Activated CD8-positive, alpha-beta memory T cell treated with anti-CD3 and anti-CD28 coated beads, Interleukin-2, amount 10 ng/mL, durations not matched to agents 7 days and 5 days (primary cell): ENCODE measurements at places on chromosomes 11 and 22. TPM values are rescaled to one million over a fixed set of nuclear protein-coding genes. Genes with fewer than 3 reads are reported as not detected.

- no peak for DNase-seq
Observed at GRCh38 chr22:30294066-30294465, 4.8 kb upstream of the CASTOR1 start.

KRTAP5-11 gene
- not detected for total RNA-seq

CNTF gene
- total RNA-seq: 3.4 TPM

C11orf16 gene
- total RNA-seq: not detected

- no peak for DNase-seq
Observed at GRCh38 chr11:111954154-111954553, 17.0 kb downstream of the DIXDC1 start.

RAB36 gene
- total RNA-seq: 0.37 TPM

MS4A18 gene
- total RNA-seq: not detected

GRCh38 chr11:35529971-35530495 is 4.6 kb upstream of the PAMR1 start:
- no peak for DNase-seq

GRCh38 chr11:57873196-57873911 is 111.8 kb downstream of the CTNND1 start:
- DNase-seq: no peak

DNA sequence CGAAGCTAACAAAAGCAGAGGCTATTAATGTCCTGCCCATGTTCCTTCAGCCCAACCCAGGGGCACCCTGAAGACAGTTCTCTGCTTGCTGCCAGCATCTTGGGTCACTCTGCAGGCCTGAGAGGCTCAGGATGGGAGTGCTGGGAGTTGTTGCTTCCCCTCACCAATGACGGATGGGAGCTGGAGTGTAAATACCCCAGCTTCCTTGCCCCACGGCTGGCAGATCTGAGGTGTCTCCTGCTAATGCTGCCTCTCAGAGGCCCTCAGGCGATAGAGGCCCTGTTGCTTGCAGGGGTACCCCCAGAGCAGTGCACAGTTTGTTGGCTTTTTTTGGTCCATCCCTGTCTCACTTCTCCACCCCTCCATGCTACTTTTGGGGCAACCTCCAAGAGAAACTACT is 32.9 kb downstream of the IFT27 start:
- no peak for DNase-seq

GRCh38 chr11:17171916-17172315 is 35.9 kb downstream of the PIK3C2A start:
- no peak for DNase-seq

GRCh38 chr22:45208993-45209838 is 31.5 kb downstream of the KIAA0930 start:
- DNase-seq: no peak

TCN2 gene
- total RNA-seq: 0.19 TPM

DNA sequence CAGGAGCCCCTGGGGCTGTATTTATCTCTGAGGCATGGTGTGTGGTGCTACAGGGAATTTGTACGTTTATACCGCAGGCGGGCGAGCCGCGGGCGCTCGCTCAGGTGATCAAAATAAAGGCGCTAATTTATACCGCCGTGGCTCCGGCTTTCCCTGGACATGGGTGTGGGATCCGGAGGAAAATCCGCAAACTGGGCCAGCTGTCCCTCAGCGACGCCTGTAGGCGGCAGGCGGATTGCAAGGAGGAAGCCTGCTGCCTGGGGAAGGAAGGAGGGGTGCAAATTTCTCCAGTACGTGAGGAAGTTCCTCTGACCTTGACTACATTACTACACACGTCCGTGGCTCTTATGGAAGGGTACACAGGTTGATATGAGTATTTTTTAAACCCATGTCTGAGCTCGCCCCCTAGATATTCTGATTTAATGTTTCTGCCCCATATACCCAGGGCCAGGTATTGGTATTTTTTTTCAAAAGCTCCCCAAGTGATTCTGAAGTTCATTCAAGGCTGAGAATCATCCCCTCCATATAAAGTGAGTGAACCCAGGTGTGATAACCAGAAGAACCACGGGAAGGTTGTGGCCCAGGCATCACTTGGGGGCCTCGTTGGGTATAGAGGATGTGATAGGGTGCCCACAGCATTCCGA is 2.8 kb downstream of the MYOD1 start:
- no peak for DNase-seq

GRCh38 chr11:73236854-73237253 is 18.8 kb downstream of the P2RY2 start:
- peak; percentile 54 for DNase-seq

- peak; percentile 70 for DNase-seq
Observed at GRCh38 chr22:22865311-22866072, 22.1 kb upstream of the IGLL5 start.

DNA sequence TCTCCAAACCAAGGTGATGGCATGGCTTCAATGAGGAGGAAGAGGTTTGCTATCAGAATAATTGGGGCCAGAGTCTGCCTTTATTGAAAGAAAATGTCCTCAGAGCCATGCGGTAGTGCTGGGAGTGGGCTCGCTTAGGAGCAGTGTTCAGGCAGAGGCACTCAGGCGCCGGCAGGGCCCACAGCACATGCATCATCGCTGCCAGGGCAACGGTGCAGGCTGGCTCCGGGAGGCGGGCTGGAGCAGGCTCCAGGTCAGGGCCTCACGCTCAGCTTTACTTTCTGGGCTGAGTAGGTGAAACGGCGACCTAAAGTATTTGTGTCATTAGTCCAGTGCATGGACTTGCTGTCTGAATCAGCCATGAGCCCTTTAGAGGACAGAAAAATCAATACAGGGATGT is 169.9 kb upstream of the CCDC90B start:
- DNase-seq: no peak

CSNK1E gene
- 122 TPM for total RNA-seq

MMP10 gene
- not detected for total RNA-seq

- DNase-seq: no peak
Observed at GRCh38 chr11:34213366-34213765, 107.9 kb downstream of the NAT10 start.

DNA sequence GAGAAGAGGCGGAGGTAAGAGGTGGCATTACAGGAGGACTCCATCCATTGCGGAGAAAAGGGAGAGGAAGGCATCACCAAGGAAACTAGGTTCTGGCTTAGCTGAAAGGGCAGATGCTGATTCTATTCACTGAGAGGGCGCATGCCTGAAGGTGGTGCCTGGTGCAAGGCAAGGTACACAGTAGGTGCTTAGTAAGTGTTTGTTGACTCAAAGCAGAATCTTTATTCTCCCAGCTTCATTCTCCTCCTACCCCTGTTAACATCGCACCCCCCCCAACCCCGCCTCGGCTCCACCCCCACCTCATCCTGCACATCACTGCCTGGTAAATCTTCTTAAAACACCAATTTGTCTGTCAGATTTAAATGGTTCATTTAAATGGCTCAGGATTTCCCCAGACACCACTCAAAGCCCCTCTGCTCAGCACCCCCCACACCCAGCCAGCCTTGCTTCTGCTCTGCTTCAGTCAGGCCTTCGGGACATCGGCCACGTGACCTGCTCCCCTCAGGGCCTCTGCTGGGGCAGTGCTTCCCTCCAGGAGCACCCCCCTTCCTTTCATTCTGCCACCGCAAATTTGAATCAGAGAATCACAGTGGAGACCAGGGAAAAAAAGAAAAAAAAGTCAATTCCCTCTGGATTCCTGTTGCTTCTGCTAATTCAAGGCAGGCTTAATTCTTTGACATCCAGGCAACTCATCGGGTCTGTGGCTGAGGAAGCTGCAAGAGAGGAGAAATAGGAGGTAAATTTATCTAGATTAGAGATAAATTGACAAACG is 17.8 kb upstream of the RCN1 start:
- DNase-seq: no peak

DNA sequence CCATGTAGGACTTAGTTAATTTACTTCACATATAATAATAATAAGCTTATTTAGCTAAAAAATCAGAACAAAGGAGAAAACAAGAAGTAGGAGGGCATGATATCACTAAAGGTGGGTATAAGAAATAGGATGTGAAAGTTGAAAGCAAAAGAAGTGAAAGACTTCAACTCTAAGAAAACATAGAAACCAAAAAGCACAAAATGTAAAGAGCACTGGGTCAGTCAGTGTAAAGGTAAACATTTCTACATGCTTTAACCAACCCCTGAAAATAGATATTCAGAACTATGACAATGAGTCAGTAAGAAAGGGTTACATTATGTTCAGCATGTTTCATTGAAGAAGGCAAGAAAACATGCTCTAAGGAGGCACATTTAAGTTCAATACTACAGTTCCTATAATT is 298.8 kb downstream of the SWAP70 start:
- DNase-seq: no peak

DNA sequence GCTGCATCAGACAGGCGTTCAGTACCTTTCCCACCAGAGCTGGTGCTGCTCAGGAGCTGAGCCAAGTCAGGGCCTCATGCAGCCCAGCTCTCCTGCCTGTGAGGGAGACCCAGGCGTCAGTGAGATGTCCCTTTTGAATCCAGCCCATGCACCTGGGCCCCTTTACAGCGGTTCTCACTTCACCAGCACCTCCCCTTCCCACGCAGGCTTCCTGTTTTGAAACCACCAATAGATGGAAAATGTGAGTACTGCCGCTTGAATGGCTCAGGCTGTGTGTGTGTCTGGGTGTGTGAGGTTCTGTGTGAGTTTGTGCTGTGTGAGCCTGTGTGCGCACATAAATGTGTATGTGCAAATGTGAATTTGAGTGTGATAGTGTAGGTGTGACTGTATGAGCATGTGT is 88.4 kb downstream of the UBASH3B start:
- DNase-seq: peak; percentile 91

DNA sequence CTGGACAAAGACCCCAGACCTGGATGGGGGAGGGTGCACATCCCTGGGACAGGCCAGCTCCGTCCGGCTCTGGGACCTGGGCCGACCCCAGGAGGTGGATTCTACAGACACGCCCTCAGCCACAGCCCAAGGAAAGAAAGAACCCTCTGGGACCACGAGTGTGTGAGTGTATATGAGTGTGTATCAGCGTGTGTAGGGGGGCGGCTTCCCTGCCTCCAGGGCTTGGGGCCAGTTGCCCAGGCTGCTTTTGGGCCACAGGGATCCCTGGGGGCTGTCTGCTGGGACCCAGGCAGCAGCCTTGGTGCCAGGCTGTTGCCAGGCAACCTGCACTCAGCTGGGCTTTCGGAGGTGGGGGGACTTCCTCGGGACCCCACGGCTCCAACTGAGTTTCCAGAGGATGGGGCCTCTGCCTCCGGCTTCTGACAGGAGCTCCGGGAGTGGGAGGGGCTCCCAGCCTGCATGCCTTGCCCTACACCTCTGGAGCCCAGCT is 8.9 kb downstream of the DUSP8 start:
- DNase-seq: no peak

DNA sequence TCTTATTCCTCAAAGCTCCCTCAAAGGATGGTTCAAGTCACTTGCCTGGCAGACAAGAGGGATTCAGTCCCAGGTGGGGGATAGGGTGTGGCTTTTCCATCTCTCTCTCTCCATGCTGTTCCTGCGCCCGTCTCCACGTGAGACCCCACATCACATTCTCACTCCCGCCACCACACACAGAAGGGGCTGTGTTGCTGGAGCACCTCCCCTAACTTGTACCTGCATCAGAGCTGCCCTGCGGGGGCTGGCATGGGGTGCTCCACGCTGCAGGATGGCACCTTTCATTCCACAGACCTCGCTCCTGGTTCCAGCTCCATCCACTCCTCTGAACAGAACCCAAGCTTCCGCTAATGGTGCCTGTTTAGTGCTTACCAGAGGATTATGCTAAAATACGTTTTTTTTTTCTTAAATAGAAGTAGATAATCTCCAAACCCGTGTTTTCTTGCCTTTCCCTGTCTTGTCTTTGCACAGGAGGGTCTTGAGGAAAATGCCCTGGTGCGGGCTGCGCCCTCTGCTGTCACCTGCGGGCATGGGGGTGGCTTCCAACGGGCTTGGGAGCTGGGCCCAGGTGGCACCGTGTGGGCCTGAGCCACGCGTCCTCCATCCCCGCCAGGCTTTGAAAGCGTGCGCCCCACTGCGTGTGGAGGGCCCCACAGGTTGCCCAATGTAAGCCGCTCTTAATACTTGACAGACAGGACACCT is 985.6 kb downstream of the BRD1 start:
- no peak for DNase-seq

RABL2B gene
- total RNA-seq: 26.6 TPM

GRCh38 chr11:126743628-126744027 is 256.9 kb downstream of the KIRREL3 start:
- no peak for DNase-seq

CARNS1 gene
- 1.3 TPM for total RNA-seq

SMCO4 gene
- total RNA-seq: 62.6 TPM

ZBTB16 gene
- total RNA-seq: 3.9 TPM

DNA sequence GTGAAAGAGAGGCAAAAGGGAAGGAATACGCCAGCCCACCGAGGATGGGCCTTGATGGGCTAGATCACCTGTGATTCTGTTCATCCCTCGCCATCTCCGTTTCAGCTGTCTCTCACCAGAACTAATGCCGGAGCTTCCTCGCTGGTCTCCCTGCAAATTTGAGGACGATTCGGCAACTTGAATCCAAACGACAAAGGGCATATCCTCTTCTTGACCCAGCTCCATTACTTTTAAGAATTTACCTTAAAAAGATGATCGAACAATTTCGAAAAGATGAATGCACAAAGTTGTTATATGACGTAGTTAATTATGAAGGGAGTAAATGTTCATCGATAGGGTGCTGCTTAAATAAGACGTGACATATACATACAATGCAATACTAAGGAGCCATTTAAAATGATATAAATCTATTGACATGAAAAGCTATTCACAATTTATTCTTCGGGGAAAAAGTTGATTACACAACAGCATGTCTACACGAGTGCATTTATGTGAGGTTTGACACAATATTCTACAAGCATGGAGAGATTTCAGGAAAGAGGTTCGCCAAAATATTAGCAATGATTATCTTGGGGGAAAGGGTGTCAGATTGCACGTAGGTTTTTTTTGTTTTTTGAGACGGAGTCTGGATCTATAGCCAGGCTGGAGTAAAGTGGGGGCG is 937 bp upstream of the FAM168A start:
- no peak for DNase-seq

GRCh38 chr22:23503142-23503541 is 76.9 kb downstream of the IGLL1 start:
- DNase-seq: no peak

- peak; percentile 85 for DNase-seq
Observed at GRCh38 chr11:63567044-63567840, 4.1 kb upstream of the PLAAT2 start.

DNA sequence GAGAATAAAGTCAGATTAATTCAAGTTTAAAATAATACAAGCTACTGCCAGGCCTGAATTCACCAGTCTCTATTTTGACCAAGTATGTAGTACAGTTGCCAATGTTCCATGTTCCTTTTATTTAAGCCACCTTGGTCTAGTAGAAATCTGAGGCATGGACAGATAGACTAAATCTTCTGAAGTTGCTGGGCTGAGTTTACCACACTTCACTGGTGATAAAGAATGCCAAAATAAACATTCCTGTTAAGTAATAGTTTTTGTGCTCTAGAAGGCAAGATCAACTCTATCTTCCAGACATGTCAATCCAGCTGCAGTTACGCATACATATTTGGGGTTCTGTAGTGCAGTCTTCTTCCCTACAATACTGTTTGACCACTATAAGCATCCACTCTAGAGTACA is 83.9 kb upstream of the C11orf87 start:
- DNase-seq: no peak

CABP4 gene
- total RNA-seq: 0.96 TPM
